BE2C (cell line): ENCODE measurements at places on chromosomes 5 and 9.

DNA sequence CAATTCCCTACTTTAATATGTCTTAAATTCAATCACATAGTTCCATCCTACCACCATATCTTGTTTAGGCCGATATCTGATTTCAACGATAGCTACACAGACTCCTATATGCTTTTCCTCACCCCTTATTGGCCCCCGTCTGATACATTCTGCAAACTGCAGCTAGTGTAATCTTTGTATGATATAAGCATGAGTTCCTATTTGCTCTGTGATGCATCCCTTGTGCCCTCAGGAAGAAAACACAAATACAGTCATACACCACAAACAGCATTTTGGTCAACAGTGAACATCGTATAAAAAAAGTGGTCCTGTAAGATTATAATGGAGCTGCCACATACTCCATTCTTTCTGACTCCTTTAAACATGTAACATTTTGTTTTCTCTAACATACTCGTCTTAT is 837.8 kb upstream of the CDH6 start:
- DNase-seq: no peak

DNA sequence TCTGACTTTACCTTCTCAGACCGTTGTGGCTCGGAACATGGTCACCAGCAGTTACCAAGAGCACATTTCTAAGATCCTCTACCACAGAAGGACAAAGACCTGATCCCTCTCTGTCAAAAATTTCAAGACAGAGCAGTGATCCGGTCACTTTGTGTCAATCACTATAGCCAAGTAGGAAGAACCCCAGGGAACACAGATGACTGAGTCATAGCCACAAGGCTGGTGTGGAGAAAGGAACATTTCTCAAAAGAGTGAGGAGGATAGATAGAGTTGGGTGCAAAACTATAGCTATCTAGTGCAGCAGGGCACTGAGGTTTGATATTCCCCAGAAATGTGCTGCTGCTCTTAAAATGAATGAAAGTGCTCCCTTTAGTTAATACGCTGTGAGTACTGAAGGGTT is 130.7 kb upstream of the SMIM23 start:
- no peak for DNase-seq

GRCh38 chr9:85228111-85228855 is 513.5 kb downstream of the AGTPBP1 start:
- DNase-seq: no peak

DNA sequence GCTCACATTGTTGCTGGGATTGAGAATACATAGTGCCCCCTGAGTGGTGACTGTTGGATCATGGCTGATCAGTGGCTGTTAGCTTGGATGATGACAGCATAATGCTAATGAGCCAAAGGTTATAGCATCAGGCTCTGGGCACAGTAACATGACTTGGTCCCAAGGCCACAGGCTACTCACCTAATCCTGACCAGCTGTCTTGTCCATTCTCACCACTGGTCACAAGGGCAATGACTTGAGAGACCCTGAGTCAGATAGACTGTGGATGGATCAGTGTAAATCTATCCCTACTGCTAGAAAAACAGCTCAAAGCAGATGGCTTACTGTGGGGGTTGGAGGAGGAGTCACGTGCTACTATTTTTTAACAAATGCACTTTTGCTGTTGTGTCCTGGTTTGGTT is 74.7 kb downstream of the AOPEP start:
- DNase-seq: no peak

GRCh38 chr9:86470326-86470725 is 116.1 kb upstream of the TUT7 start:
- DNase-seq: no peak
